ENCODE measurements at places on chromosomes 16 and 17.

DNA sequence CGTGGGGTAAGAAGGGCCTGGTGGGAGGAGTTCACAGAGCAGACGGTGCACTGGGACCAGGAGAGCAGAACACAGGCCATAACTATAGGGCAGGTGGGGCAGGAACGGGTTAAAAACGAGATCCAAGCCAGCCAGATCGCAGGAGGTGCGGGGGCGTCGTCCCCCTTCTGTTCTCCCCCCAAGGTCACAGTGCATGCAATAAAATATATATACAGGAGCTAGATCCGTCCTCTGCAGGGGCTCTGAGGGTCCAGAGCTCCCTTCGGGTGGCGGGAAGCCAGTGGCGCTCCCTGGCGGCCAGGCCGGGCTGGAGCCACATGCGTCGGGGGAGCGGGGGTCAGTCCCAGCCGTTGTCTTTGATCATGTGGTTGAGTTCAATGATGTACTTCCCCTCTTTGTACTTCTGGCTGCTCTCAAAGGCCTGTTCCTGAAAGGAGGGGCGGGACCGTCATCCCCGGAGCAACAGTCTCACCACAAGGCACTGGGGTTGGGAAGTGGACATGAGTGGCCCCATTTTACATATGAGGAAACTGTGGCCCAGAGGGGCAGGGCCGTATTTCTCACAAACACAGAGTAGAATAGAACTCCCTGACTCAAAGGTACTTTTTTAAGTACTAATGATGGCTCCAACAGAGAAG is 768 bp upstream of the TBX6 start:
- DNase-seq, result peak; percentile 81

- no peak for DNase-seq
Observed at GRCh38 chr16:27174798-27175197, 28.5 kb upstream of the KDM8 start.

DNA sequence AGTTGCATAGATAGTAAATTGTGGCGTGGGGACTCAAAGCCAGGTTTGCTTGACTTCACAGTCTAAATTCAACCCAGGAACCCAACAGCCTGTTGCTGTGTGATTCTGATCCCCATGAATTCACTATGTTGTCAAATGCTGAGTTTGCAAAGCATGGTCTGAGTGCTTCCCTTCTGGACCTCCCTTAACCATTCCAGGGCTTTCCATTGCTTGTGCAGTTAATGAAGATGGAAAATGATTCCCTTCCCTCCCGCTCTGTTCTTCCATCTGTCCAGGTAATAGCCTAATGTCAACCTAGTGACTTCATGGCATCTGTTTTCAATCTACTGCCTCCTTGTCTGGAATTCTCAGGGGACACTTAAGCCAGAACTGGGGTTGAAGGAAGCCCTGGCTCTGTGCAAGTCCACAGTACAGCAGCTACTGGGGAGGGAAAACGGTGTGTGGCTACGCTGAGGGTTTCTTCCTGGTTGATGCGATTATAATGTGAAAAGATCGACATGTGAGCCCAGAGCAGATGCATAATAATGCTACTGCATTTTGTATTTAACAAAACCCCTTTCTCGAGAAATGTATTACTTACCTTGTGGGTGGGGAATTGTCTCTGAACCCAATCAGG is 206.7 kb downstream of the CDH13 start:
- DNase-seq, result no peak

- peak; percentile 25 for DNase-seq
Observed at GRCh38 chr17:79628861-79629547, 18.2 kb upstream of the RBFOX3 start.

GRCh38 chr17:76493505-76494167 is 7.6 kb downstream of the RHBDF2 start:
- no peak for DNase-seq

GRCh38 chr17:49497148-49498028 is 2.3 kb downstream of the NGFR start:
- peak; percentile 78 for DNase-seq
